Effector memory CD4-positive, alpha-beta T cell (primary cell): ENCODE measurements at places on chromosomes 7 and 10.

DNA sequence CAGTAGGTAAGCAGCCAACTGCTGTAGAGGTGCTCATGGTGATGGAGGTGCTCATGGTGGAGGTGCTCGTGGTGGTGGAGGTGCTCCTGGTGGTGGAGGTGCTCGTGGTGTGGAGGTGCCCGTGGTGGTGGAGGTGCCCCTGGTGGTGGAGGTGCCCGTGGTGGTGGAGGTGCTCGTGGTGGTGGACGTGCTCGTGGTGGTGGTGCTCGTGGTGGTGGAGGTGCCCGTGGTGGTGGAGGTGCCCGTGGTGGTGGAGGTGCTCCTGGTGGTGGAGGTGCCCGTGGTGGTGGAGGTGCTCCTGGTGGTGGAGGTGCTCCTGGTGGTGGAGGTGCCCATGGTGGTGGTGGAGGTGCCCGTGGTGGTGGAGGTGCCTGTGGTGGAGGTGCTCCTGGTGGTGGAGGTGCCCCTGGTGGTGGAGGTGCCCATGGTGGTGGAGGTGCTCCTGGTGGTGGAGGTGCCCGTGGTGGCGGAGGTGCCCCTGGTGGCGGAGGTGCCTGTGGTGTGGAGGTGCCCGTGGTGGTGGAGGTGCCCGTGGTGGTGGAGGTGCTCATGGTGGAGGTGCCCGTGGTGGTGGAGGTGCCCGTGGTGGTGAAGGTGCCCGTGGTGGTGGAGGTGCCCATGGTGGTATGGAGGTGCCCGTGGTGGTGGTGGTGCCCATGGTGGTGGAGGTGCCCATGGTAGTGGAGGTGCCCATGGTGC is 517.3 kb downstream of the PTPRN2 start:
- no peaks in the 10 kb centered on the region for H3K36me3 ChIP-seq
- no peaks in the 10 kb centered on the region for H3K4me1 ChIP-seq
- H3K27me3 ChIP-seq, result no peaks in the 10 kb centered on the region
- no peak overlapping the region for H3K27ac ChIP-seq
- H3K4me3 ChIP-seq, result no peak overlapping the region

DNA sequence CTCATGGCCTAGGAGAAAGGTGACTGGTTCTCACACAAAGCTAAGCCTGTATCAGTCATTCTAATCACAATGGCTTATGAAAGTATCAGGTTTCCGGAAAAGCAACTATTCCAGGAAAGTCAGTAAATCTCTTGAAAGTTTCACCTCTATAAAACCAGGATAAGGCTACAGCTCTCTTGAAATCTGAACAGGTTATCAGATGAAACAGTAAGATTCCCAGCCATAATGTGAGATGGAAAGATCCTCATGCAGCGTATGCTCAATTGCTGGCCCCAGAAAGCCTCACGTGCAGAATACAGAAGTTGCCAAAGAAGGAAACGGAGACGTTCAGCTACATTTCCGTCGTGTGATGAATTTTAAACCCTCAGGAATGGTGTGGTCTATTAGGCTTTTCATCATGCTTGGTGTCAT is 90.0 kb downstream of the PFKFB3 start:
- peaks cover 8% of the 10 kb centered on the region for H3K4me1 ChIP-seq
- no peaks in the 10 kb centered on the region for H3K36me3 ChIP-seq
- H3K4me3 ChIP-seq, result no peak overlapping the region
- H3K27me3 ChIP-seq, result no peaks in the 10 kb centered on the region
- no peak for DNase-seq

DNA sequence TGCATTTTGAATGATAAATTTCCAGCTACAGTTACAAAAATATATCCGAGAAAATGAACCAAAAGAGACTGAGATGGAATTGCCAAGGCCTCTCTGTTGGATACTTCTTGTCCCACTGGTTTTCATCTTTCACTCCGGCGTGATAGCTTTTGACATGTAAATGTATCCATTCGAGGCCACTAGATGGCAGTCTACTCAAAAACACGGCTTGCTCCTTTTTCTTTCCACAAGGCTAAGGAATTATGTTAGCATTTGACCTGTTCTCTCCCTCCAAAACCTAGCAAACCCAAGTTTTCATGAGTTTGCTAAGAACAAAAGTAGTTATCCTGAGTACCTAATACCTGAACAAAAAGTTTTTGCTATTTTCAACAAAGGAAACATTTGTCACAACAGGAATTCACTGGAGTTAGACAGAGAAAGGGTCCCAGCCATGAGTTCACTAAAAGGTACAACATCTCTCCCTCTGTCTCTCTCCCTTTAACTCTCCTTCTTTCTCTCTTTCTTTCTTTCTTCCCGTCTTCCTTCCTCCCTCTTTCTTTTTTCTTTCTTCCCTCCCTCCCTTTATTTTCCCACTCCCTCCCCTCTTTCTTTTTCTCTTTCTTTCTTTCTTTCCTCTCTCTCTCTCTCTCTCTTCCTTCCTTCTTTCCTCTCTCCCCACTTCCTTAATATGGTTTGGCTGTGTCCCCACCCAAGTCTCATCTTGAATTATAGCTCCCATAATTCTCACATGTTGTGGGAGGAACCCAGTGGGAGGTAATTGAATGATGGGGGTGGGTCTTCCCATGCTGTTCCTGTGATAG is 207.9 kb upstream of the MYO3A start:
- DNase-seq, result no peak
- H3K4me3 ChIP-seq, result no peak overlapping the region
- H3K27me3 ChIP-seq, result no peaks in the 10 kb centered on the region
- H3K4me1 ChIP-seq, result no peaks in the 10 kb centered on the region
- H3K36me3 ChIP-seq, result no peaks in the 10 kb centered on the region

- peaks cover 14% of the 10 kb centered on the region for H3K4me1 ChIP-seq
- peaks cover 26% of the 10 kb centered on the region for H3K36me3 ChIP-seq
- peak overlapping the region; percentile 92 for H3K4me3 ChIP-seq
- no peak for DNase-seq
- H3K27me3 ChIP-seq, result no peaks in the 10 kb centered on the region
Observed at GRCh38 chr7:75878312-75878768, 494 bp upstream of the RHBDD2 start.

DNA sequence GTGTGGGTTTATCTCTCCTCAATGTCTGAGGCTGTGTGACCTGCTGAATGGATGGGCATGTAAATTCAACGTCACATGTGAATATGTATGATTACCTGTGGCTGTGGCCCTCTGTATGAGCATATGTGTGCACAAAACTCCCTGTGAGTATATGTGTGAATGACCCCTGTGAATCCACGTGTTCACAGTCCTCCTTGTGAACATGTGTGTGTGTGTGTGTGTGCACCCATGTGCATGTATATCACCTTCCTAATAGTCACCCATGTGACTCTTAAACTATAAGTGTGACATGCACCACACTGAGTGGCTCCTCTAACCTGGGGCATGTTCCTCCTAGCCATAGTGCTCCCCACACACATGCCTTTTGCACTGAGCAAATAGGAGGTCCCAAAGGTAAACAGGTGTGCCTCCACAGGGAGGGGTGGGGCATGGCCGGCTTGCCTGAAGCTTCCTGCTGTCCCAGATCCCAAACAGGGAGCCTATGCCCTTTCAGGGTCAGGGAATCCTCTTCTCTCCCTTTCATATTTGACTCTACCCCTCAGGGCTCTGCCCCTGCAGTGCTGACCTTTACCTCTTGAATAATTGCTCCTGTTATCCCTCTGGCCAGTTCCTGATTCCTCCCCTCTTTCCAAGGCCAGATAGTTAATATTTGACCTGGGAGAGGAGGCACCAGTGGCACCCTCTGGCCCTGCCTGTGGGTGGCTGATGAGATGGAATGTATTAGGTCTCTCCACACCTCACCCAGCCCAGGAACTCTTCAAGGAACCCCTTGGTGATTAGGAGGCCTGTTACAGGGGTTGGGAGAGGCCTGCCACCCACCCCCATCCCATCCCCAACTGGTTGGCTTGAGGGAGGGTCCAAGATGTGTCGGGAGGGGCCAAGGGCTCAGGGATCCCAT is 1.9 kb downstream of the SEMA4G start:
- DNase-seq, result no peak
- peaks cover 6% of the 10 kb centered on the region for H3K4me1 ChIP-seq

DNA sequence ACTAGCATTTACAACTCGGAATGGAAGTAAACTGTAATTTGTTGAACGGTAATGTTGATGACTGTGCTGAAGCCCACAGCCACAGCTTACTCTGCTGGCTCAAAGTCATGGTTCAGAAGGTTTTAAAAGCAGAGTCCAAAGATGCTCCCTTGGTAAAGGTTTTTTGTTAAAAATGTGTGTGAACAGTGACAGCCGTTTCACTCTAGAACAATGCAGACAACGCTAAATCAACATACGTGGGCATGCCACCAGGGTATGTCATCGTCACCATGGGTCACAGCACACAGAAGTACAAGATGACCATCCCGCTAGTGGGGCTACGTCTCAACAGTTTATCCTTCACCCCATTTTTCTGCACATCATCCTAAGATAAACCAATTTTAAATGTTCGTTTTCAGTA is 106.5 kb upstream of the LANCL2 start:
- H3K4me1 ChIP-seq, result peaks cover 15% of the 10 kb centered on the region
- DNase-seq, result no peak
- no peaks in the 10 kb centered on the region for H3K36me3 ChIP-seq
- no peak overlapping the region for H3K27ac ChIP-seq
- no peak overlapping the region for H3K4me3 ChIP-seq

DNA sequence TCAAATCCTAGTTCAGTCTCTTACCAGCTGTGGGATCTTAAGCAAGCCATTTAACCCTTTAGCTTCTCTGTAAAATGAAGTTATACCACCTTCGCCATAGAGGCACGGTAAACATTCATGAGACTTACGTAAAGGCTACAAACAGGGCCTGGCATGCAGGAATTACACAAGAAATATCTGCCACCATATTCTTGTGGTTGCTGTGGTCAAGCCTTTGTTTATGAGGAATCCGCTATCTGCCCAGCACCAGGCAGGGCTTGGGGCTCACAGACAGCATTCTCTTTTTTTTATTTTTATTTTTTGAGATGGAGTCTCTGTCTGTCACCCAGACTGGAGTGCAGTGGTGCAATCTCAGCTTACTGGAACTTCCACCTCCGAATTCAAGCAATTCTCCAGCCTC is 9.9 kb downstream of the AIFM2 start:
- DNase-seq, result no peak
- no peaks in the 10 kb centered on the region for H3K4me1 ChIP-seq
- H3K27ac ChIP-seq, result no peak overlapping the region
- no peaks in the 10 kb centered on the region for H3K27me3 ChIP-seq
- H3K36me3 ChIP-seq, result no peaks in the 10 kb centered on the region

GRCh38 chr7:78326876-78327275 is 528.3 kb downstream of the PHTF2 start:
- no peaks in the 10 kb centered on the region for H3K4me1 ChIP-seq
- H3K27me3 ChIP-seq, result no peaks in the 10 kb centered on the region
- H3K27ac ChIP-seq, result no peak overlapping the region
- H3K36me3 ChIP-seq, result no peaks in the 10 kb centered on the region
- H3K4me3 ChIP-seq, result no peak overlapping the region

- no peaks in the 10 kb centered on the region for H3K4me1 ChIP-seq
- H3K27me3 ChIP-seq, result no peaks in the 10 kb centered on the region
- no peak for DNase-seq
- no peak overlapping the region for H3K4me3 ChIP-seq
- H3K36me3 ChIP-seq, result no peaks in the 10 kb centered on the region
Observed at GRCh38 chr7:79709574-79710409, 256.3 kb upstream of the MAGI2 start.

DNA sequence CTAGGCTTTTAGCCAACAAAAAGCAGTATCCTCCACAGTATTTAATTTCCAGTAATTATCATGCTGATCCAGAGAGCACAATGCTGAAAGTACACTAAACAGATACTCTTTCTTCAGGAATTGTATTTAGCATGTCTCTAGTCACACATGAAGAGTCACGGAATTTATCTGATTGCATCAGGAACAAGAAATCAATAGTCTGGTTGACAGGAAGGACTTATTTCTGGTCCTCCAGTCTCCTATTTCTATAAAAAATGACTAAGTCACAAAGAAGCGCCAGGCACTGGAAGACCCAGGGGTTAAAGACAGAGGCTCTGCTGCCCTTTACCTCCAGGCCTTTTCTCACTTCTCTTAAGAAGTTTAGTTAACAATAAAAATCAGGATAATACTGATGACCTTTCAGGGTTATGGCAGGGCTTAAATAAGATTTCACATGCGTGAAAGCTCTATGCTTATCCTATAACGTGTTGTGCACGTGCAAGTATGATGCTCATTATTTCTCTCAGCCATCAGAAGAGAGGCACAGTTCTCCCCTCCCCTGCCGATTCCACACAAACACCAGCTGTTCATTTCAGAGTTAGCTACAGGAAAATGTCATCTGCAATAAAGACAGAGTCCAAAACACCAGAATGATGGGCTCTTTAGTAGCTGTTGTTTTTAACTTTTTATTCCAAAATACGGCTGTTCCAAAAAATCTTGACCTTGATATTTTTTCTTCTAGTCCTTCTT is 36.9 kb downstream of the SLC26A4 start:
- H3K4me3 ChIP-seq, result no peak overlapping the region
- H3K27ac ChIP-seq, result no peak overlapping the region
- H3K27me3 ChIP-seq, result no peaks in the 10 kb centered on the region
- H3K4me1 ChIP-seq, result no peaks in the 10 kb centered on the region
- H3K36me3 ChIP-seq, result no peaks in the 10 kb centered on the region

DNA sequence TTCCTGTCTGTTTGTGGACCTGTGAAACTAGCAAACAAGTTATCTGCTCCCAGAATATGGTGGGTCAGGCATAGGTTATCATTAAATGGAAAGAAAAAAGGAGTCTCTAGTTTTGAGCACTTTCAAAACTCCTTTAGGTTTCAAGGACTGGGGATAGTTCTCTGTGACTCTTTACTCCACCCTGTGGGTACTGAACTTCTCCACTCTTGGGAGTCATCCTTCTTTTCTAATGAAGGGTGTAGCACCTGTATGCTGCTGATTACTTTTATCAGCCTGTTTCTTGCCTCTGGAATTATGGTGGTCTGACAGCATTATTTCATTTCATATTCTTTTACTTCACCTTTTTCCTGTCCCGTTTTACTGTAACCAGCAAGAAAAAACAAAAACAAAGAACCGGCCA is 6.7 kb downstream of the GNAI1 start:
- no peak for DNase-seq
- H3K4me1 ChIP-seq, result no peaks in the 10 kb centered on the region
- H3K36me3 ChIP-seq, result no peaks in the 10 kb centered on the region
- H3K4me3 ChIP-seq, result no peak overlapping the region
- no peak overlapping the region for H3K27ac ChIP-seq

DNA sequence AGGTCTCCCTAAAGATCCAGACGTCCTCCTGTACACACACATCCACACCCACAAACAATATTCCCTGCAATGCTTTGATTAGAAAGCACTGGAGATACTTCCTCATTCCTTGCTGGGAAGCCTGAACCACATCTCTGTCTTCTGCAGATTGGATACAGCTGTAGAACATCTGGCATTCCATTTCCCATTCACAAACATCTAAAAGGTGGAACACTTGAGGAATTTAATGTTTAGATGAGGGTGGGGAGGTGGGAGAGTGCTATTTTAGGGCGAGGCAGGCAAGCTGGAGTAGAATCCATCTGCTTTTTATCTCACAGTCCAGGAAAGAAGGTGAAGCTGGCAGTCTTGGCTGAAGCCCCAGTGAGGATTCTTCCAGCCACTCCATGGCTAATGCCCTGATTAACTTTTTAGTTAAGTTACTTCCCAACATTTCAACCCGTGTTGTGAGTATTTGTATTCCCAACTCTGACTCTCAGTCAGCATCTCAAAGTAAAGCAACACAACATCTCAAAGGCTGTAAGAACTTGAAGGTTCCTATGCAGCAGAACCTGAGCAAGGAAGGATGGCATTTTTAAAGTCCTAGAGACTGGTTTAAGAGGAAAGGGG is 46.1 kb downstream of the CYTH3 start:
- no peaks in the 10 kb centered on the region for H3K36me3 ChIP-seq
- peaks cover 9% of the 10 kb centered on the region for H3K4me1 ChIP-seq
- no peak for DNase-seq
- H3K4me3 ChIP-seq, result no peak overlapping the region
